T-helper 1 cell (primary cell): ENCODE measurements at places on chromosomes 3 and 15.
A peak's percentile ranks its signal among the peaks of the same experiment; 100 is the strongest.

DNA sequence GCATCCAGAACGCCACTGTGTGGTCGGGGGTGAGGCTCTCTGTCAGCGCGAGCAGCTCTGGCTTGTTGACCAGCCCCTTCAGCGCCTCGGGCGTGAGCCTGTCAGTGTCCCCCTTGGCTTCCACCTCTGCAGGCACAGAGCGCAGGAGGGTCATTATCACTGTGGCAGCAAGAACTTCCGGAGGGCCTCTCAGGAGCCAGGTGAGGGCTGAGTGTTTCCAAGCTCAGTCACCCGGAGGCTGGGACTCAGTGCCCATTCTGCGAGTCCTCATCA is 9.0 kb downstream of the ARPIN start:
- DNase-seq: no peak

- peak; percentile 45 for DNase-seq
Measured at GRCh38 chr3:50675179-50676030, 678 bp downstream of the DOCK3 start.

GRCh38 chr15:95687061-95687460 is 643.4 kb upstream of the NR2F2 start:
- no peak for DNase-seq

- no peak for DNase-seq
Measured at GRCh38 chr15:92809880-92810361, 90.2 kb upstream of the CHD2 start.

GRCh38 chr3:57727106-57727505 is 29.0 kb upstream of the SLMAP start:
- no peak for DNase-seq

DNA sequence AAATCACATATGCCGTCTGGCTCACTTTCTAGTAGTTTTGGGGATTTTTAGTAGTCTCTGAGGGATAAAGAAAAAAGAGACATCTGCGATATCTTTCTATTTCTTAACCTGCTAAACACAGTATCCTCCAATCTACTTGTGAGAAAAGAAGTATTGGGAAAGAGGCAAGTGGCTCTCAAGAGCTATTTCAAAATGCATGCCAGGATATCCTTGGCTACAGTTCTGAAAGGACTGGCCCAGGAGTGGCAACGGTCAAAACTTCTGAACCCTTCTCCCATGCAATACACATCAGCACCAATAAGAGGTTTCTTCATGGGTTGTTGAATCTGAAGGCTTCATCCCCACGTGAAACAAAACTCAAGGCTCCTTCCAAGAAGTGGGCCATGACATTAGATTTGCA is 204.0 kb upstream of the WNT5A start:
- DNase-seq: no peak

DNA sequence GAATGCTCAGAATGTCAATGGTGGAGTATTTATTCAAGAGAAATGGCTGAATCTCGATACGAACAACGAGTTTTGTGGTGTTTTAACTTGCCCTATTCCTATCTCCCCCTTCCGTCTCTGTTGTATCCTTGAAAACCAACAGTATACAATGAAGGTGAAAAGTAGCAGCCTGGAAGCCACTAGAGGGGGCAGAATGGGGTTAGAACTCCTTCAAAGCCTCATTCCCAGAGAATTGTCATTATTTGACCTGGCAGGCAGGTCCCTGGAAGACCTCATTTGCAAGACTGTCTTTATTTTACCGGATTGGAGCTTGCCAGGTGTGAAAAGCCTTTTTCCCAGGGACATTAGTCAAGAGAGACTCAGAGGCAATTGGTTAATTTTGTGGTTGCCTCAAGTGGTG is 139.4 kb downstream of the LRRC28 start:
- no peak for DNase-seq

GRCh38 chr15:58387130-58387529 is 44.7 kb upstream of the LIPC start:
- no peak for DNase-seq

DNA sequence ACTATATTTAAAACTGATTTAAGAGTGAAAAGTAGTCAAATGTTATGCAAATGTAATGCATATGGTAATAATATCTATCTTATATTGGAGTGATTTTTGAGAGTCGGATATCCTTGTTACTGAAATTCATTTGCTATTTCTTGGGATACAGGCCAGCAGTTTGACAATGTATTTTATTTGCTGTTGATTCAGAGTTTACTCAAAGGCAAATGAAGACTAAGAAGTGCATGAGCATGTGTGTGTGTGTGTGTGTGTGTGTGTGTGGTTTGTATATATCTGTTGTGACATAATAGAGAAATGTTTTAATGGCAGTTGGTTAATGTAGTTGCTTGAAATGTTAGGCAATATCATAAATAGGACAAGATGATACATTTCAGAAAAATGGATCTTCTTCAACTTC is 39.0 kb downstream of the UNC13C start:
- DNase-seq: no peak

DNA sequence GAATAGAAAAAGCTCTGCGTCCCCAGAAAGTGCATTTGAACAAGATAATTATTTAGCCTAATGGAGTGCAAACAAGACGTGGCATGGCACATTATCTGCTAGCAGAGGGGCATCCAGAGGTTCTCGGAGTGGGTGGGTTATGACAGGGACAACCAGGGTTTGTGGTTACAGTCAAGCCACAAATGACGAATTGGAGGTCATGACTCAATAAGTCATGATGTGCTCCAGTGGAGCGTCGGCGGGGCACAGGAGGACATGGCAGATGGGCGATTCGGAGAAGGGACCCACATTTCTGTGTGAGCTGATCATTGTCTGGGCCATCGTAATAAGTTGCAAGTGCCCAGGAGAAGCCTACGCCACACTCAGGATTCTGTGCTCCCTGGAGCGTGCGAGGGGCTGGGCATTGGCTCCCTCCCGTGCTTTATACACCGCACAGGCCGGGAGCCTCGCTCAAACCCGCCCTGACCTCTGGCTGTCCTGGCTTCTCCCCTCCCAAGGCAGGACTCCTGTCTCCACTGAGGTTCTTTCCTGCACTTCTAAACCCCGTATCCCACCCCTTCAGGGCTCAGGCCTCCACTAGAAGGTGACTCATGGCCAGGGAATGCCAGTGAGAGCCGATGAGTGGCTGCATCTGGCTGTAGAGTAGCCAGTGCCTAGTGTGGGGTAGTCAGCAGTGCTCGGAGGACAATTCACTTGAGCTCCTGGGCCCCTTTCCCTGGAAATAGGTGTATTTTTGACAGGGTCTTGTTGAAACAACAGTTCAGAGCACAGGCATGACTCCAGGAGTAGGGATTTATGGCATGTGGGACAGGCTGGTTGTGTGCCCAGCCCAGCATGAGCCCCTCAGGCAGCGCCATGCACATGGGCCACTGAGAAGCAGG is 67.4 kb downstream of the GRIP2 start:
- DNase-seq: no peak

DNA sequence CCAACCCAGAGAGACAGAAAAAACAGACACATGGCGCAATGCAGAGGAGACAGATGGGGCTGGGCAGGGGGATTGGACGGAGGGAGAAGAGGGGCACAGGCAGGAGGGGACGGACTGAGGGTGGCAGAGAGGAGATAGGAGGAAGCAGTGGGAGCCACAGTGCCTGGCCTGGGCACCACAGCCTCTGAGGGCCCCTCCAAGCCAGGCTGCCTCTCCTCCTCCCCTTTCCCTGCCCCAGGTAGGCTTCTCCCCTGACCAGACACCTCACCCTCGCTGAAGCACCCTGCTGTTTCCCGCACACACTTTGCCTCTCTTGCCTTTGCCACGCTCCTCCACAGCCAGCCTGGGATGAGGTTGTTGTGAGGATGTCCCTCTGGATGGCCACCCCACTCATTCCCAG is 84.0 kb upstream of the PRR20G start:
- no peak for DNase-seq

GRCh38 chr3:139286825-139287224 is 57.0 kb upstream of the MRPS22 start:
- DNase-seq: no peak

GRCh38 chr3:64900156-64900555 is 212.4 kb upstream of the ADAMTS9 start:
- no peak for DNase-seq

DNA sequence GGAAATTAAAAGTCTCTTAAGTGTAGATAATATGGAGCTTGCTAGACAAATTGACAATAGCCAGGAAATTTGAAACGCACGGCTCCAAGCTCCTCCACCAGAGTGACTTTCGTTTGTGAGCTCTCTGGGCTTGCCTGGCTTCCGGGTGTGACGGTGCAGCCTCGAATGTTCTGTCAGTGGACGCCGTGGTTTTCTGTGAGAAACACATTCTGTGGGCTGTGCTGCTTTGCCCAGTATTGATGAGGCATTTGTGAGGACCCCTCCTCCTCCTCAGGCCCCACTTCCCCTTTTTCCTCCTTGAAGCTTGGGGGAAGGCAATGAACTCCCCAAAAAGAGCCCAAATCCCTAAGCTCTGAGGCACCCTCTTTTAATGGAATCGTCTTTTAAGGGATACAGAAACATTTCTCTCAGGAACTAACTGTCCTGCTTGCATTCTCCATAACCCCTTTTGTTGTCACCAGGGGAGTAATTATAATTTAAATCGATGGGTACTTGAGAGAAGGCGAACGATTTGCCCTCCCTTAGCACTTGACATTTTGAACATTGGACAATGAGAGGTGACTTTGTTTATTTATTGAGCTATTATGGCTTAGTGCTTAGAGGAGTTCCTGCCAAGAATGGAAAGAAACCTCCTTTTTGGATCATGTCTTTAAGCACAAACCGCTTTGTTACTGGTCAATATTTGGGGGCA is 40.8 kb downstream of the POLR2M start:
- DNase-seq: no peak

GRCh38 chr15:90774731-90775514 is 57.8 kb downstream of the BLM start:
- DNase-seq: no peak

- DNase-seq: no peak
Measured at GRCh38 chr15:22262613-22263020, 182.3 kb downstream of the OR4M2 start.

DNA sequence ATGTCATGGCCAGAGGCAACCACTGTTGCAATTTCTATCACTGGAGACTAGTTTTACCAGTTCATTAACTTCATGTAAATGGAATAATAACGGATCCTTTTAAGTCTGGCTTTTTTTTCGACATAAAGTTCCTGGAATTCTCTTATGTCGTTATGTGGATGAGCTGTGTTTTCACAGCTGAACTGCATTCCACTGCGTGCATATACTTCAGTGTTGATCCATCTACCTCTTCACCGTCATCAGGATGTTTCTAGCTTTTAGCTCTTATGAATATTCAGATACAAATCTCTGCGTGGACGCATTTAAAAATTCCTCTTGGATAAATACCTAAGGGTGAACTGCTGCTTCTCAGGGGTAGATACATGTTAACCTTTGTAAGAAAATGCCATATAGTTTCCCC is 15.6 kb upstream of the CYFIP1 start:
- no peak for DNase-seq

- DNase-seq: peak; percentile 11
Measured at GRCh38 chr15:60787837-60788691, 309.1 kb upstream of the ICE2 start.

GRCh38 chr3:29318251-29318650 is 37.4 kb downstream of the RBMS3 start:
- DNase-seq: no peak

- DNase-seq: no peak
Measured at GRCh38 chr3:139982404-139982803, 47.4 kb downstream of the CLSTN2 start.

DNA sequence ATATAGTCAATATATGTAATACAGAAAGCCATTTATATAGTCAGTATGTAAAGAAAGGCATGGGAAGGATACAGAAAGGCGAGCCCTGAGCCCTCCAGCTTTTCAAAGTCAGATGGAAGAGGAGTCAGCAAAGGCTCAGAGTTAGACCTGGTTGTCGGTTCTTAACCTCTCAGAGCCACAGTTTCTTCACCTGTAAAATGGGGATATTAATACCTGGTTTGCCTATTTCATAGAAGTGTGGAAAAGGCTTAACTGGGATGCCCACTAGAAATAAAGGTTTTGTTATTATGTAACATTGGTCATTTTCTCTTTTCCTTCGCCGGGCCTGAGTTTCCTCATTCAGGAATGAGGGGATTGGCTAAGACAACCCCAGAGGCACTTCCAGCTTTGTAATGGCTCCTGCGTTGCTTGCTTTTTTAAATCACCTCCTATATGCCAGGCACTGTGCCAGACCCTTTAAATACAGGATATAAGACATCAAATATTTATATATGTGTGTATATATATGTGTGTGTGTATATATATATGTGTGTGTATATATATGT is 2.4 kb downstream of the CRELD1 start:
- DNase-seq: no peak

DNA sequence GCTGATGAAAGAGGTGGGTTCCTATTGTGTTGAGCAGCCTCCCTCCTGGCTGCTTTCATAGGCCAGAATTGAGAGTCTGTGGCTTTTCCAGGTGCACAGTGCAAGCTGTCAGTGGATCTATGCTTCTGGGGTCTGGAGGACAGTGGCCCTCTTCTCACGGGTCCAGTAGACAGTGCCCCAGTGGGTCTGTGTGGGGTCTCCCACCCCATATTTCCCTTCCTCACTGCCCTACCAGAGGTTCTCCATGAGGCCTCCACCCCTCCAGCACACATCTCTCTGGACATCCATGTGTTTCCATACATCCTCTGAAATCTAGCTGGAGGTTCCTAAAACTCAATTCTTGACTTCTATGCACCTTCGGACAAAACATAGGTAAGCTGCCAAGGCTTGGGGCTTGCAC is 201.2 kb downstream of the FAM43A start:
- no peak for DNase-seq

DNA sequence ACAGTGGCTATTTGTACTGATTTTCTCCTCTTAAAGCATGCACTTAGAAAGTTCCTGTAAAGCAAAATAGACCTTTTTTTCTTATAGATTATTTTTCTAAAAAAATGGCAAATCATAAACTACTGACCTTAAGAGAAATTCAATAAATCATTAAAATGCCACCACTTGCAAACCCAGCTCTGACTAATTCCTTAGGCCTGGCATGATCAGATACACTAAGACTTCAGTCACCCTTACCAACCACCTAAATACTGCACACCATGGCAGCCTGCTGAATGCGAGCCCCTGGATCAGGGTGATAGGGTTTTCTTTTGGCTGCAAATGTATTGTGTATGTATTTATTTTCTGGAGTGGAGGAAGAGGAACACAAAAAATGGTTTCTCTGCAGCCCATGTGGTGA is 370.6 kb upstream of the TBL1XR1 start:
- DNase-seq: no peak

- no peak for DNase-seq
Measured at GRCh38 chr15:39974656-39975230, 40.8 kb downstream of the EIF2AK4 start.

DNA sequence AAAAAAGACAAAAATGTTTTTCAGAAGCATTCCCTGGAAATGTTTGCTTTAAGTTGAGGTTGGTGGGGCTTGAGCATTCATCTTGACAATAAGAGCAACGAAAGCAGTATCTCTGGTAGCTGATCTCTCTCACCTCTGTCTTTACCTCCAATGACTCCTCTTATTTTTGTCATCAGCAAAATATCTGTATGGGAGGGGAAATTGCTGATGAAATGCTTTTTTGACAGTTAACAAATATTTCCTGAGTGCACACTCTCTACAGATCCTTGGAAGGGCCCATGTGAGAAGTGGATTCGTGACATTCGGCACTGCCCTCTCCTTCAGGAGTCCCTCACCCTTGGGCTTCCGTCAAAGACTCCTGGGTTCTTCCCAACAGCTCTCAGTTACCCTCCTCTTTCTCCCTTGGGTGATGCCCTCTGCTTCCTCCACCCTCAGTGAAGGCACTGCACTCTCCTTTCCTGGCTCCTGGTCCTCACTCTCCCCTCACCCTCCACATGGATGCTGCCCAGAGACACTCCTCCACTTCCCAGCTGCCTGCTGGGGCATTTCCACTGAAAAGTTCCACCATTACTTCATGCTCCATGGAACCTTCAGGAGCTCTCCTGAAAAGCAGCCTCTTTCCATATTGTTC is 2.9 kb upstream of the CGNL1 start:
- no peak for DNase-seq

- DNase-seq: no peak
Measured at GRCh38 chr3:137792626-137793271, 28.6 kb downstream of the SOX14 start.
